ENCODE measurements at places on chromosomes 3 and 15.
A peak's percentile ranks its signal among the peaks of the same experiment; 100 is the strongest.

- peak overlapping the region; percentile 53 for H3K27ac ChIP-seq
- H3K4me3 ChIP-seq, result no peak overlapping the region
- DNase-seq, result no peak
- H3K4me1 ChIP-seq, result peaks cover 56% of the 10 kb centered on the region
- no peaks in the 10 kb centered on the region for H3K27me3 ChIP-seq
- no peaks in the 10 kb centered on the region for H3K36me3 ChIP-seq
Measured at GRCh38 chr15:98682992-98683701, 34.8 kb downstream of the IGF1R start.

GRCh38 chr3:12966847-12967605 lies 106.2 kb downstream of the IQSEC1 start:
- no peaks in the 10 kb centered on the region for H3K36me3 ChIP-seq
- no peaks in the 10 kb centered on the region for H3K27me3 ChIP-seq
- peak overlapping the region; percentile 33 for H3K4me3 ChIP-seq

DNA sequence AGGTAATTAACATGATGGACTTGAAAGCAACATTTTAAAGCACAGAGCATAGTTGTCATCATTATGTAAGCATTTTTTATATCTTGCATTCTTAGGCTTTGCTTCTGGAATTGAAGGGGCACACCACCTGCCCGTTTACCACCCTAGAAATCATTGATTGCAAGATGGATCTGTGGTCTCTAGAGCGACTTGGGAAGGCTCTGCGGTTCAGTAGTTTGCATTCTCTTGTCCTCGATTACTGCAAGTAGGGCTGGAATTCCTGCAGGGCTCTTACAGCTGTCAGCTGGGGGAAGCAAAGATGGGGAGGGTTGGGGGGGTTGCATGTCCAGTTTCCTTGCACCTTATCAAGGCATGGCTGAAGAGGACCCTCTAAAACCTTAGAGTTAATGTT lies 56.7 kb upstream of the RNF7 start:
- no peaks in the 10 kb centered on the region for H3K27me3 ChIP-seq
- no peak for DNase-seq
- no peak overlapping the region for H3K4me3 ChIP-seq
- H3K27ac ChIP-seq, result no peak overlapping the region

DNA sequence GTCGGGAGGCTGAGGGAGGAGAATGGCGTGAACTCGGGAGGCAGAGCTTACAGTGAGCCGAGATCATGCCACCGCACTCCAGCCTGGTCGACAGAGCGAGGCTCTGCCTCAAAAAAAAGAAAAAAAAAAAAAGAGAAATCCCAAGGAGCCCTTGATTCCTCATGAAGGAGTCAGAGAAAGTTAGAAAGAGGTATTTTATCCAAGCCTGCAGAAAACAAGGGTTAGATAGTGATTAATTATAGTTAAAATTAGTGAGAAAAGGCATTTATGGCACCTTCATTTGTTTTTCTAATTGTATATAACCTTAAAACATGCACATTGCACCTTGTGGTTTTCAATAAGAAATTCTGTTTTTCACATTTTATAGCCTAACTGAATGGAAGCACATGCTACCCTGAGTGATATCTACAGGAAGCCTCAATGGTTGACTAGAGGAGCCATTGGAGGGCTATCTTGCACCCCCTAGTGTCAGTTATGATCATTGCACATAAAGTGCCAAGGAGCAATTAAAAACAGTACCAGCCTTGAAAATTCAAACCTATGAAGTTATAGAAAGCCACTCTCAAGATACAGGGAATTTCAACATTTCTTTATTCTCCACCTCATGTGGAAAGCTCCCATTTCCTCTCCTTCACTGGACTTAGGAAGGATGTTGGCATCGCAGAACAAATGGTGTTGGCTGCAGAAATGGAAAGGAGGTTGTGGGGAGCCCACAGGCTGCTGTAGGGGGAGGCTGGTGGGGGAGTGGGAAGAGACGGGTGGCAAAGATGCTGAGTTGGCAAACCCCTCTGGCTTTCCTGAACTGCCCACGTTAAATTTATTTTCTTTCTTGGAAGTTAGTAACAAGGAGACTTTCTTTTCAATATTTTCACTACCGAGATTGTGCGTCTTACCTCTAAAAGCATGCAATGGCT lies 48.5 kb downstream of the ITGA11 start:
- no peaks in the 10 kb centered on the region for H3K27me3 ChIP-seq
- no peaks in the 10 kb centered on the region for H3K36me3 ChIP-seq
- H3K27ac ChIP-seq, result peak overlapping the region; percentile 82
- H3K4me3 ChIP-seq, result no peak overlapping the region
- DNase-seq, result no peak
- peaks cover 19% of the 10 kb centered on the region for H3K4me1 ChIP-seq

- H3K4me3 ChIP-seq, result no peak overlapping the region
- H3K27me3 ChIP-seq, result peaks cover 2% of the 10 kb centered on the region
- no peak overlapping the region for H3K27ac ChIP-seq
- no peaks in the 10 kb centered on the region for H3K36me3 ChIP-seq
- no peak for DNase-seq
Measured at GRCh38 chr3:169634618-169635236, 28.8 kb downstream of the MECOM start.

DNA sequence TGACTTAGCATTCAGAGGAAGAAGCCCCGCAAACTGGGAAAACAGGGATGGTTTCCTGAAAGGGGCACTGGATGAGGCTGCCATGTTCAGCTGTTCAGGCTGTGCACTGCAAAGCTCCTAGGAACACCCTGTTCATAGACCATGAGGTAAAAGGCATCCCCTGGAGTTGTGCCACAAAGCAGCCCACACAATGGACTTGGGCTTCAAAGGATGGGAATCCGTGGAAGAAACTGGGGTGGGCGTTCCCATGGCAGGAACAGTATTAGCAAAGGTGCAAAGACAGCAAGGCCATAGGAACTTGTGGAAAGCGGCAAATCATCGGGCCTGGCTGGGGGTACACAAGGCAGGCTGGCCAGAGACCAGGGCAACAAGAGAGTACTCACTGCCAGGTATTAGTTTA lies 8.9 kb downstream of the OXTR start:
- no peak overlapping the region for H3K27ac ChIP-seq
- no peaks in the 10 kb centered on the region for H3K27me3 ChIP-seq
- no peak for DNase-seq
- H3K4me1 ChIP-seq, result no peaks in the 10 kb centered on the region
- no peaks in the 10 kb centered on the region for H3K36me3 ChIP-seq
- H3K4me3 ChIP-seq, result no peak overlapping the region

GRCh38 chr3:168220556-168220955 lies 124.8 kb upstream of the GOLIM4 start:
- DNase-seq, result no peak
- no peak overlapping the region for H3K4me3 ChIP-seq
- H3K36me3 ChIP-seq, result no peaks in the 10 kb centered on the region
- no peaks in the 10 kb centered on the region for H3K27me3 ChIP-seq

DNA sequence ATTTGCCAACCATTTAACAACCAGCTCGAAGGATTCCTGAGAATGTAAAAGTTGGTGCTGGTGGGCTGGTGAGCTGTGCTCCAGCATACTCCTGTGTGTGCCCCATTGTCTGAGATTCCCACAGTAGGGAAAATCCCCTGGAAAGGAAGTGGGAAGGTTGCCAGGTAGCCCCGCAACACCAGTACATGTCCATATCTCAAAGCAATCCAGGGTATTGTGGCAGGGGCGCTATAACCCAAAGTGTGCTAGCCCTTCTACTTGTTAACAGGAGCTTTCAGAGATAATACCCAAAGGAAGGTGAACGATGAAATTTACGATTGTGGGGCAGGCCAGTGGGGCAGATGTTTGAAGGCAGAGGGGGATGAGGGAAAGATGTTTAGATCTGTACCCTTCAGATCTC lies 42.7 kb upstream of the SYNM start:
- H3K4me3 ChIP-seq, result no peak overlapping the region
- no peak for DNase-seq
- H3K27me3 ChIP-seq, result no peaks in the 10 kb centered on the region
- H3K4me1 ChIP-seq, result peaks cover 7% of the 10 kb centered on the region

DNA sequence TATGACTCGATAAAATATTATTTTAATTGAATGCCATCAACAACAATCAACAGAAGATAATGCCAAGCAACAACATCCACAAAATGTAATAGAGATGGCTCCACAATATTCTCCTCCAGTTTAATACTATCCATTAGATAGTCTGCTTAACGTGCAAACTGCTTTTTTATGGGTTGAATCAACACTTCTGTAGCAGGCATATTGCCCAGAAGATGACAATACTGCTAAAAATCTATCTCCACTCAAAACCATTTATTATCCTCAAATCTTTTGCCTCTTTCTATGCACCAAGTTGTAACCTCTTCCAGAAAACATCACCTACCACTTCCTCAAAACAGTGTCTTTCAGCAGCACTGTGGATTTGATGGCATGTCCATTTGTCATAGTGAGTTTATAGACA lies 295.7 kb upstream of the LMCD1 start:
- H3K4me1 ChIP-seq, result no peaks in the 10 kb centered on the region
- no peaks in the 10 kb centered on the region for H3K36me3 ChIP-seq
- H3K27me3 ChIP-seq, result no peaks in the 10 kb centered on the region
- no peak for DNase-seq
- H3K4me3 ChIP-seq, result no peak overlapping the region

- no peaks in the 10 kb centered on the region for H3K36me3 ChIP-seq
- peaks cover 9% of the 10 kb centered on the region for H3K4me1 ChIP-seq
- no peak overlapping the region for H3K4me3 ChIP-seq
- no peak for DNase-seq
Measured at GRCh38 chr3:72816862-72817355, 31.3 kb downstream of the SHQ1 start.

- H3K27ac ChIP-seq, result no peak overlapping the region
- no peak overlapping the region for H3K4me3 ChIP-seq
- no peaks in the 10 kb centered on the region for H3K36me3 ChIP-seq
- H3K27me3 ChIP-seq, result no peaks in the 10 kb centered on the region
- no peaks in the 10 kb centered on the region for H3K4me1 ChIP-seq
- no peak for DNase-seq
Measured at GRCh38 chr3:86282106-86282787, 708.7 kb downstream of the VGLL3 start.

DNA sequence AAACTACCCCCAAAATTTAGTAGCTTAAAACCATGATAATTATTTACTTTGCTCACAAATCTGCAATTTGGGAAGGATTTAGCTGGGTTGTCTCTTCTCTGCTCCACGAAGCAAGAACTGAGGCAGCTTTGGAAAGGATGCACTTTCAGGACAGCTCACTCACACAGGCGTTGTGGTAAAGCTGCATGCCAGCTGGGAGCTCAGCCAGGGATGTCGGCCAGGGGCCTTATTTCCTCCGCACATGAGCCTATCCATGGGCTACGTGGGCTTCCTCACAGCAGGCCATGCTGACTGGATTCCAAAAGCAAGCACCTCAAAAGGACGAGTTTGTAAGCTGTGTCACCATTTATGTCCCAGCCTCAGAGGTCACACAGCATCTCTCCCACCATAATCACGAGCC lies 301.3 kb upstream of the IGF1R start:
- no peak overlapping the region for H3K4me3 ChIP-seq
- no peak for DNase-seq
- H3K27me3 ChIP-seq, result no peaks in the 10 kb centered on the region
- no peaks in the 10 kb centered on the region for H3K36me3 ChIP-seq
- H3K27ac ChIP-seq, result no peak overlapping the region
- H3K4me1 ChIP-seq, result no peaks in the 10 kb centered on the region

DNA sequence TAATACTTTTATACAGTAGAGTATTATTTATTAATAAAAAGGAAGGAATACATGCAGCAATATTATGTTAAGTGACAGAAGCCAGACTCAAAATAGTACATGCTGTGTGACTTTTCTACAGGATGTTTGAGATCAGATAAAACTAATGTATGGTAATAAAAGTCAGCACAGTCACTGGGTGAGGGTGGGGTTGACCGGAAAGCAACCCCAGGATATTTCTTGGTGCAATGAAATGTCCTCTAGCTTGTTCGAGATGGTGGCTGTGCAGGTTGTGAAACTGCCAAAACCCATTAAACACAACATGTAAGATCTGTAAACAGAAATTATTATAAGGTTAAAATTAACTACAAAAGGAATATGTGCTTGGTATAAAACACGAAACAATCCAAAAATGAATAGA lies 20.8 kb upstream of the ALDH1L1 start:
- no peaks in the 10 kb centered on the region for H3K4me1 ChIP-seq
- no peaks in the 10 kb centered on the region for H3K36me3 ChIP-seq
- no peak overlapping the region for H3K27ac ChIP-seq
- H3K27me3 ChIP-seq, result no peaks in the 10 kb centered on the region
- no peak for DNase-seq

DNA sequence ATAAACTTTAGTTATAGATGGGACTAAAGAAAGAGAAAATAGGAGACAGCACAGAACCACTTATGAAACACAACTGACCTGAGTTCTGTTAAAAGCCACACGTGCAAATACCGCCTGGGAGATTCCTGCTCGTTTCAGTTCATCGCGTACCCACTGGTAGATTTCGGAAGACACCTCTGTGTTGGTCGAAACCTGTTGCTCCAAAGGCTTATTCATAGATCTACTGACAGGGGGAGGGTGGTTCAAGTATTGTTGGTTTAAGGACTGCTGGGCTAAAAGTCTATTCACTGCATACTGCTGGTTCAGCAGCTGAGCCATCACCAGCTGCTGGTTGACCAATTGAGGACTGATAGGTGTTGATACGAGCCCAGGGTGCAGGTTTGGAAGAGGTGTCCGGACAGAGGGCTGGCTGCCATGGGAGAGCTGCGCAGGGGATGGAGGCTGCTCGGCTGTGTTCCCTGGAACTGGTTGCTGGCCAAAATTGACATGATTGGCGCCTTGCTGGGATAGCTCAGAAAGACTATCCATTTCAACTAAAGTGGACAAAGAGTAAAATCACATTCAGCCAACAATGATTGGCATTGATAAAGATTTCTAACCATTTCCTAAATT lies 30.6 kb downstream of the SATB1 start:
- no peak for DNase-seq
- peaks cover 3% of the 10 kb centered on the region for H3K36me3 ChIP-seq
- no peaks in the 10 kb centered on the region for H3K4me1 ChIP-seq
- no peak overlapping the region for H3K4me3 ChIP-seq

DNA sequence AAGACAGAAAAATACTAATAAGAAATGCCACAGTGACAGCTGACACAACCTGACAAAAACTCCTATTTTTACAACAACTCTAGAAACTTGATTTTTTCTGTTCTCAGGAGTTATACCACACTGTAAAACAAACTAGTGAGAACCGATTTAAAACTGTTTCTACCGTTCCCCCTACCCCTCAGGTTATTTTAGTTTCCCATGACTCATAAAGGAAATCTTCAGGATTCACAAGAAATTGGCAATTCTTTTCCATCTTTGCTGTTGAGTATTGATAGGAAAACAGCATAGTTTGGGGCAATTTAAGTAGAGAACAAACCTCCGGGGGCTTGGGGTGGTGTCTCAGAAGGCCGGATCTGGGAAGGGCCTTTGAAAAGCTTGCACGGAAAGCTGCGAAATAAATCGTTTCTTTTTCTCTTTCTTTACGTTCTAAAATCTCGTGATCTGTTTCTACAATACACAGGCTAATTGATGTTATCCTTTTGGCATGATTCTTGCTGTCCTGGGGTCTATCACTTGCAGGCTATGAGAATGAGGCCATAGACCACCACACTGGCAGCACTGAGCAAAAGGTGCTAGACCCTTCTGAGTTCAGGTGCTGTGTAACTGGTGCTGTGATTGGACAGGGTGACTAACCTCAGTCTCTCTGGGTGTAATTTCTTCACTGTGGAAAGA lies 89.3 kb downstream of the LPP start:
- no peaks in the 10 kb centered on the region for H3K27me3 ChIP-seq
- no peaks in the 10 kb centered on the region for H3K36me3 ChIP-seq
- peaks cover 18% of the 10 kb centered on the region for H3K4me1 ChIP-seq
- no peak overlapping the region for H3K4me3 ChIP-seq

GRCh38 chr15:58469432-58470353 lies 37.9 kb downstream of the LIPC start:
- DNase-seq, result peak; percentile 81
- no peaks in the 10 kb centered on the region for H3K4me1 ChIP-seq
- H3K36me3 ChIP-seq, result no peaks in the 10 kb centered on the region
- no peaks in the 10 kb centered on the region for H3K27me3 ChIP-seq
- H3K4me3 ChIP-seq, result no peak overlapping the region
- no peak overlapping the region for H3K27ac ChIP-seq
